Transverse colon (tissue), 4 donors: ENCODE measurements at places on chromosomes 1 and 21.

DNA sequence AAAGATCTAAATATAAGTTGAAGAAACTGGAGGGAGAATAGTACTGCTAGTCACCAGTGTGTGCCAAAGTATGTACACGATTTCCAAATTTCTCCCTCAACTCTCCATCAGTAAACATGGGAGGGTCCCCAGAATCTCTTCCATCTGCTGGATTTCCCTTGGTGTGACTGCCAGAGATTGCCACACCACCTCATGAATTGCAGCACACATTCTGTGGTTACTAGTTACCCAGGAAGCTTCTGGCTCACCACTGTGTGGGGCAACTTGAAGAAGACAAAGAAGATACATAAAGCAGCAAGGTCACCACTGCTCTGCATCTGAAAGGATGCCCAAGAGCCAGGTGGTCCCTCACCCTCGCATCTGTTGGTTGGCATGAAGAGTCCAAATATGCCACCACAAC is 191.7 kb upstream of the ESRRG start:
- no peaks in the 10 kb centered on the region for H3K4me1 ChIP-seq
- H3K4me3 ChIP-seq, result no peak overlapping the region
- H3K27me3 ChIP-seq, result no peaks in the 10 kb centered on the region
- no peaks in the 10 kb centered on the region for H3K36me3 ChIP-seq

- H3K4me1 ChIP-seq, result no peaks in the 10 kb centered on the region
- H3K4me3 ChIP-seq, result no peak overlapping the region
- H3K27me3 ChIP-seq, result no peaks in the 10 kb centered on the region
- no peak overlapping the region for H3K27ac ChIP-seq
- no peaks in the 10 kb centered on the region for H3K36me3 ChIP-seq
These were observed 9.3 kb downstream of the ANKRD45 start for GRCh38 chr1:173660306-173660705.

GRCh38 chr1:63698001-63698838 is 75.6 kb upstream of the ROR1 start:
- peak; percentile 37 for DNase-seq
- H3K27me3 ChIP-seq, result no peaks in the 10 kb centered on the region

DNA sequence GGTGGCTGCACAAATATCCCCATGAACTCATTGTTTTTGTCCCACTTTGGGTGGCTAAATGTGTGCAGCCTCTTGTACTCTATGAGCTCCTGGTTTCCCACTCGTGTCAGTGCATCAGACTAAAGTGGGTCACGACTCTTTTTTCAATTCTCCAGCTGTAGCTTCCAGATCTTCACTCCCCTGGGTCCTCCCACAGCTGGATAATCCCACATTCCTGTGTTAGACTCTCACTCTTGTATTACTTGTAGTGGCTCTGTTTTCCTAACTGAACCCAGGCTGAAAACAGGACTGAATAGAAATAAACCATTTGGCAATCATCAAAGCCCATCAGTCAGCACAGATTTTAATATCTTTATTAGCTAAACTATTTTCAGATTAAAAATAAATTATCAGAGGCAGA is 60.4 kb downstream of the UBE2U start:
- DNase-seq, result no peak
- no peak overlapping the region for H3K4me3 ChIP-seq
- no peaks in the 10 kb centered on the region for H3K27me3 ChIP-seq
- no peaks in the 10 kb centered on the region for H3K36me3 ChIP-seq
- H3K4me1 ChIP-seq, result peaks cover 2% of the 10 kb centered on the region

DNA sequence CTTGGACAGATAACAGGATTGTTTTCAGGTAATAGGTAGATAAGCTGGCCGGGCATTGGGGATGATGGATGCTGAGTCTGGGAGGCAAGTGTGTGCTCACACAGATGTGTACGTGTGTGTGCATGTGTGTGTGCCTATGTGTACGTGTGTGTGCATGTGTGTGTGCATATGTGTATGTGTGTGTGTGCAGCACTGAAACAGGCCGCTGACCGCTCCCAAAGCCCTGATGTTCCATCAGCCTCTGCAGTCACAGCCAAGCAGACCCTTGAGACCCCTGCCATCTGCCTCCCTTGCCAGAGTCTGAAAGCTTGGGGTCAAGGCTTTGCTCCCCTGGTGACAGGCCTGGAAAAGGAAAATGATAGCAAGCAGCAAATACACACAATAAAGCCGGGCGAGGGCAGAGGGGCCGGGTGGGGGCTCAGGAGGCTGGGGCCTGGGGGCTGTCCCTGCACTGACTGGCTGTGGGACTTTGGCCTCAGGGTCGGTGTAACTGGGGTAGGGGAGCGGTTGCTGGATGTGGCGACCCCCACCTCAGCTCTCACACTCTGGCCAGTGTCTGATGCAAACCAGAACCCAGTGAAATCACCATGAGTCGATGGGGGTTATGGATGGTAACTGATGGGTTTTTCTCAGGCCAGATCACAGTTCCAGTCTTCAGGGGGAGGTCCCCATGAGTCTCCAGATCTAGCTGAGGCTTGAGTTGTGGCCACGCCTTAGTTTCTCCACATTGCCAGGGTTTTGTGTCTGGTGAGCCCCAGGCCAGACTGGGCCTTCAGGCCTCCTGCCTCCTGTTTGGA is 9.2 kb upstream of the TNFRSF8 start:
- no peaks in the 10 kb centered on the region for H3K36me3 ChIP-seq
- H3K4me1 ChIP-seq, result peaks cover 12% of the 10 kb centered on the region
- no peak for DNase-seq
- peaks cover 1% of the 10 kb centered on the region for H3K27me3 ChIP-seq
- no peak overlapping the region for H3K27ac ChIP-seq
